ENCODE measurements at places on chromosomes 12 and 14. TPM values are rescaled to one million over a fixed set of nuclear protein-coding genes. Genes with fewer than 3 reads are reported as not detected.

DNA sequence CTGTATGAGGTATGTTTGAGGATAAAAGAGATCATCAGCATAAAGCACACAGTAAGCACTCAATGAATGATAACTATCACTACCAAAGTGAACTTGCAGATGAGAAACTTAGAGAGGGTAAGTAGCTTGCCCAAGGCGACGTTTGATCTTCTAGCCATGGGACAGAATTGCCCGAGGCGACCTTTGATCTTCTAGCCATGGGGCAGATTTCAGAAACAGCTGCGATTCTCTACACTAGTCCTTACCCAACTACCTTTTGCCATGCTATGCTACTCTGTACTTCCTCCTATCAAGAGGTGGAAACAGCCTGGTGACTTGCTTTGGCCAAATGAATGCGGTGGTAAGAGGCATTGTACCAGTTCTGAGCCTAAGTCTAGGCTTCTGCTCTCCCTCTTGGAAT lies 23.7 kb upstream of the NT5DC3 start:
- DNase-seq = no peak

DNA sequence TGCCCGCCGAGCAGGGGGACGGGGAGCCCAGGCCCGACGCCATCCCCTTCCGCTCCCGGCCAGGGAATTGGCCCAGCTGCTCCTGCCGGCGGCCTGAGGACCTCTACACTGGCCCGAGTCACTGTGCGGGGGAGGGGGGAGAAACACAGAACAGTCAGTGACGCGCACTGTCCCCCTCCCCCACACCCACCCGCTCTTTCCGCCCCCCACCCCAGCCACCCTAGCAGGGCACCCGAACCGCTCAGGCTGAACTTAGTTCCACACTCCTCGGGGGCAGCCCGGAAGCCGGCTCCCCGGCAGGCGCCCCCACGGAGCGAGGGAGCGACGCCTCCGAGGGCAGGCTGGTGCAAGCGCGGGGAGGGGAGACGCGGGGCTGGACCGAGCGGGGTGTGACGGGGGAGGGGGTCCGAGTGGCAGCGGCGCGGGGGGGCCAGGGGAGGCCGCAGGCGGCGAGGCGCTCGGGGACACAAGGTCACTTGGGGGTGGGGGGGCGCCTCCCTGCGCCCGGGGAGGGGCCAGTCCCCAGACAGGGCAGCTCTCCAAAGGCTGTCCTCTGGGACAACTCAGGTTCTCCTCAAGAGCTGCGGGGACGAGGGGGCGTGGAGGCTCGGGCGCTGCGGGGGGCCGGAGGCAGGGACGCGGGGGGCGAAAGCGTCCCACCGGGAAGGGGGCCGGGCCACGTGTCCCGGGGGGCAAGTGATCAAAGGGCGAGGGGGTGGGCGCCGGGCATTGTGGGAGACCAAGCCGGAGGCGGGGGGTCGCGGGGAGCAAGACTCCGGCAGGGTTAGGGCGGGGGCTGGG lies 648 bp downstream of the CHD4 start:
- peak; percentile 88 for DNase-seq

DNA sequence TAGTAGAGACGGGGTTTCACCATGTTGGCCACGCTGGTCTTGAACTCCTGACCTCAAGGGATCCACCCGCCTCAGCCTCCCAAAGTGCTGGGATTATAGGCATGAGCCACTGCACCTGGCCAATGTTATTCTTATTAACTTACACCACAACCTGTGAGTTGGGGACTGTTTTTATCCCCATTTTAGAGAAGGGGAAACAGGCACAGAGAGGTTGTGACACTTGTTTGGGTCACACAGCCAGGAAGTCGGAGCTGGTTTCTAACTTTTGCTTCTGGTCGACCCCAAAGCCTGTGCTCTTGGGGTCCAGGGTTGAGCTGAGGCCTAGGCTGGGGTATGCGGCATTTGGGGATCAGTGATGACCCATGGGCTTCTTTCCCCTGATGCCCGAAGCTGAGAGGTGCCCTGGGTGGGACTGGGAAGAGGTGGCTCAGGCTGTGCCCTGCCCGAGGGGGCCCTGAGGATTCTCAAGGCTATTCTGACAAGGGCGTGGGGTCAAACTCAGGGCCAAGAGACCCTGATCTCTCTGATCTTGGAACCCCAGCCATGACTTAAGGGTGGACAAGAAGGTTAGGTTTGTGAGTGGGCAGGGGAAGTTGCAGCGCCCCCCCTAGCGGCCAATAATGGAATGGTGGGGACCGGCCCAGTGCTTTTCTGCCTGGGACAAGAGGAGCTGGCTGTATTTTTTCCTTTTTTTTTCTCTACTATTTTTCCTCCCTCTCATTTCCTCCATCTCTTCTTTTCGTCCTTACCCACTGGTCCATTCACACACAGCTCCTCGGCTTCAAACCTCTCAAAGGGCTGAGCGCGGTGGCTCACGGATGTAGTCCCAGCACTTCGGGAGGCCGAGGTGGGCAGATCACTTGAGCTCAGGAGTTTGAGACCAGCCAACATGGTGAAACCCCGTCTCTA lies 3.0 kb downstream of the SDSL start:
- peak; percentile 52 for DNase-seq

CCT2 gene
- 115 TPM for total RNA-seq

TMEM117 gene
- total RNA-seq = 6.3 TPM

Measured in heart right ventricle (tissue), 16 donors.